Stimulated activated CD8-positive, alpha-beta memory T cell treated with anti-CD3 and anti-CD28 coated beads, Interleukin-7, amount 100 ng/mL, for 4 hours (primary cell): ENCODE measurements at places on chromosomes 16 and 17.
A peak's percentile ranks its signal among the peaks of the same experiment; 100 is the strongest.

- DNase-seq, result no peak
These were observed 8.9 kb downstream of the HAGH start for GRCh38 chr16:1817716-1818115.

- DNase-seq, result no peak
These were observed 158.6 kb upstream of the CDC42EP4 start for GRCh38 chr17:73470316-73470826.

- peak; percentile 79 for DNase-seq
These were observed 6.1 kb downstream of the GJD3 start for GRCh38 chr17:40358323-40359038.

GRCh38 chr17:62966426-62967204, 580 bp downstream of the TANC2 start:
- DNase-seq, result no peak

DNA sequence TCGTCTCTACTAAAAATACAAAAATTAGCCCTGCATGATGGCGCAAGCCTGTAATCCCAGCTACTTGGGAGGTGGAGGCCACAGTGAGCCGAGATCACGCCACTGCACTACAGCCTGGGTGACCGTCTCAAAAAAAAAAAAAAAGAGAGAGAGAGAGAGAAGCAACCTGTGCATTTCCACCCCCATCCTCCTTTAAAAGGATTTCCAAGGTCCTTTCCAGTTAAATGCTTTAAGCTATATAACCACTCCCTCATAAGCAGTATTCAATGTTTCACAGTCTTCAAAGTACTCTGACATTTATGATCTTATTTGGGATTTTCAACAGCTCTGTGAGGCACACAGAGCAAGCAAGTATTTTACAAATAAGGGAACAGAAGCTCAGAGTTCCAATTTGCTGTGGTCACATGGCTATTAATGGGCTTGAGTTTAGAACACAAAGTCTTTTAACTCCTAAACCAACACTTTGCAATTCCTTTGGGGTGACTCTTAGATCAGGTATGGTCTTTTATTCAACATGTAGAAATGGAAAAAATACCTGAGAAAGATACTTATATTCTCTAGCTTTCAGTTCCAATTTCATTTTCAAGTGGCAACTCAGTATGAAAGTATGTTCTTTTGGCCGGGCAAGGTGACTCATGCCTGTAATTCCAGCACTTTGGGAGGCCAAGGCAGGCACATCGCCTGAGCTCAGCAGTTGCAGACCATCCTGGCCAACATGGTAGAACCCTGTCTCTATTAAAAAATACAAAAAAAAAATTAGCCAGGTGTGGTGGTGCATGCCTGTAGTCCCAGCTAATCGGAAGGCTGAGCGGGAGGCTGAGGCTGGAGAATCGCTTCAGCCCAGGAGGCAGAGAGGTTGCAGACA, 31.3 kb downstream of the SPOP start:
- DNase-seq, result no peak

GRCh38 chr16:85259832-85260167, 147.5 kb upstream of the CIBAR2 start:
- no peak for DNase-seq

DNA sequence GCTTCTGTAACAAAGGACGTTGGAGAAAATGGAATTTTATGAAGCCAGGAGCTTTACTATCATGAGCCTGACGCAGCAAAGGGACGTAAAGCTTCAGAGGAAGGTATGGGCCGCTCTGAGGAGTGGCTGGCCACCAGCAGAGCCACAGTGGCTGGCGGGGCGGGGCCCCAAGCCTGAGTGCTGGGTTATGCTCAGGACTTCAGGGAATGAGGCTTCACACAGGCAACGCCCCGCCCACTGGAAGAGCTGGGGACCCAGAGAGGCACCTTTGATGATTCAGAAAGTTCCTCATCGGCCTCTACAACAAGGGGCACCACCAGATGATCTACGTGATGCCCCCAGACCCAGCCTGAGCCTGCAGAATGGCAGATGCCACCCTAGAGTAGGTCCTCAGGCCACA, 8.8 kb downstream of the NOB1 start:
- no peak for DNase-seq

GRCh38 chr17:330993-331701, 21.5 kb downstream of the RPH3AL start:
- DNase-seq, result no peak
